ENCODE measurements at places on chromosomes 3 and 15. TPM values are rescaled to one million over a fixed set of nuclear protein-coding genes. Genes with fewer than 3 reads are reported as not detected.

The CFAP20DC gene
- 1.5 TPM for total RNA-seq

The CCRL2 gene
- 0.53 TPM for total RNA-seq

The RGMA gene
- total RNA-seq = 16.4 TPM

The CFAP100 gene
- total RNA-seq = not detected

The SLC9C1 gene
- 1.2 TPM for total RNA-seq

The CD276 gene
- 48.3 TPM for total RNA-seq

The UROC1 gene
- 0.04 TPM for total RNA-seq

The SAMD7 gene
- not detected for total RNA-seq

The CATSPER2 gene
- total RNA-seq = 0.93 TPM

The TM4SF1 gene
- total RNA-seq = 43.4 TPM

The HPS3 gene
- 11.5 TPM for total RNA-seq

Data from muscle of leg (tissue), 16 donors.